ENCODE measurements at places on chromosomes 11 and 22.

DNA sequence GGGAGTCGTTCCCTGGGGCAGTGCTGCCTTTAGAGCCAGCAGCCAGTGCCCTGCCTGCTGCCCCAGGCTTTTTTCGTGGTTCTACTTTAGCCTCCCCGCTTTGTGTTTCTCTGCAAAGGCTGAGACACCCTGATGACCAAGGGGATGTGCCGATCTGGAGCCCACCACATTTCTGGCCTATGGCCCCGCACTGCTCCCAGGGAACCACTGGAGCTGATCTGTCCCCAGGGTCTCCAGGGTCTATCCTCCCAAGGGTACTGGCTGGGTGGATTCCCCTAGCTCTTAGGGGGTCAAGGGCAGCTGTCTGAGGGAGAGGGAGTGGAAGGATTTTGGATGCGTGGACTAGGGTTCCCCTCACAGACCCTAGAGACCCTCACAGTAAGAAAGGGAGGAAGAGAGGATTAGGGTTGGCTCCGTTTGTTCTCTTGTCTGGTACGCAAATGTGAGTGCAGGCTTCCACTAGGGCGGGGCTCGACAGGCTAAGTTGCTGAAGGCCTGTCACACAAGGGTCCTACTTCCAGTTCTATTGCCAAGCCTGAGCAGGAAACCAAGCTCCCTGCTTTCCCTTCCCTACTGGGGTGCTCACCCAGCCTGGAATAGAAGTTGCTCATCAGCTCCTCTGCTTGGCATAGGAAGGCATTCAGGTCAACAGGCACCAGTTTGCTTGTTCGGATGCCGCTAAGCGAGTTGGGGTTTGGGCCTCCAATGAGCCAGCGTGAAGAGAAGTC lies 19.3 kb downstream of the TREH start:
- DNase-seq = no peak

- DNase-seq = peak; percentile 77
Observed at GRCh38 chr22:37282385-37282677, at the start of gene CYTH4. Gene CYTH4 (plus strand): TSS chr22:37282508. CDS start chr22:37282570, 62 bp downstream.

DNA sequence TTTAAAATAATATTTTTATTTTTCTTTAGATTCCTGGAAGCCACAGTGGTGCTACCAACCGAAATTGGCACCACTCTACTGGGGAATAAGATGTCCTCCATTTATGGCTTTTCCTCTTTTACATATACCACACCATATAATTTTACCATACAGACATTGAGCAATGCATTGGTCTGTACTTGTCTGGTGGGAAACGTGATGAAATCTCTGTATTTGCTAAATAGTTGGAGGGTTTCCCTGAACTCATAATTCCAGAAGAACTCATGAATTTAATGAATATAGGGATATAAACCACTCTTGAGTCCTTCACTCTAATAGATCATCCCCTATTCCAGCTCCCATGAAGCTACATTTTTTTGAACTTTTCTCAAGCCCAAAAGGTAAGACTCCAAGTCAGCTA lies 28.0 kb upstream of the MMP13 start:
- DNase-seq = no peak

GRCh38 chr11:73465871-73466270 lies 89.7 kb downstream of the RELT start:
- DNase-seq = no peak

DNA sequence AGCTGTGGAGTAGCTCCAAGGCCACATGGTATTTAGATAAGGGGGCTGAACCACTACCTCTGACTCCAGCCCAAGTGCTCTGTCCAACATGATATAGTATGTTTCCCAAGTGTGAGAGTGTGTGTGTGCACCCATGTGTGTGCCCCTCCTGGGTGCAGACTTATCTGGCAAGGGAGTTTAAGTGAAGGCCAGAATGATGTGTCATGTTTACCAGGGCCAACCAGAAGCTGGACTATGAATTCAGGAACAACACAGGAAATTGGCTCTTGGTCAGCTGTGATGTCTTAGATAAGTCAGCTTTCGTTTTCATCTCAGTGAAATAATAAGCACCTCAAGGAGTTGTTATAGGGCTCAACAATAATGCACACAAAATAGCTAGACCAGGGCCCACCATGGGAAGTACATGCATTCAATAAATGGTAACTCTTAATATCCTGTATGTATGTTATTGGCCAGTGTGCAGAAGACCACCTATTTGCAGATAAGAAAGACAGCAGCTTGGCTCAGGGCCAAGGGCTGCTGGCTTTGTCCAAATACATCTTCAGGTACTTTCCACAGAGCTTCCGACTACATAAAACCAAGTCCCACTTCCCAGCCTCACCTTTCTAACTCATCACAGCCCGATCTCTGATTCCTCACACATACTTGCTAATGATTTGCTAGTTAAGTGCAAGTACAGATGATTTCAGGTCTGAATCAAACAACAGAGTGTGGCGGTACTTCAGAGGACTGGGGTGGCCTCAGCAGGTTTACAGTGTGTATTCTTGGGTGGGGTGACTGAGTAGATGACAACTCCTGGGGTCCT lies 120.9 kb downstream of the ME3 start:
- no peak for DNase-seq

- DNase-seq = no peak
Observed at GRCh38 chr11:105206633-105207032, 67.1 kb upstream of the CARD18 start.

- DNase-seq = no peak
Observed at GRCh38 chr11:69639831-69640230, 1.1 kb upstream of the CCND1 start.

GRCh38 chr11:6746086-6746618 lies 25.6 kb downstream of the OR2AG2 start:
- peak; percentile 66 for DNase-seq

GRCh38 chr11:93537767-93538261 lies 5.4 kb downstream of the SMCO4 start:
- DNase-seq = no peak

- DNase-seq = no peak
Observed at GRCh38 chr11:63598556-63598955, 15.7 kb downstream of the PLAAT3 start.

GRCh38 chr11:100586361-100587101 lies 100.6 kb upstream of the ARHGAP42 start:
- no peak for DNase-seq

- DNase-seq = no peak
Observed at GRCh38 chr11:130145311-130145812, 14.2 kb upstream of the ST14 start.

DNA sequence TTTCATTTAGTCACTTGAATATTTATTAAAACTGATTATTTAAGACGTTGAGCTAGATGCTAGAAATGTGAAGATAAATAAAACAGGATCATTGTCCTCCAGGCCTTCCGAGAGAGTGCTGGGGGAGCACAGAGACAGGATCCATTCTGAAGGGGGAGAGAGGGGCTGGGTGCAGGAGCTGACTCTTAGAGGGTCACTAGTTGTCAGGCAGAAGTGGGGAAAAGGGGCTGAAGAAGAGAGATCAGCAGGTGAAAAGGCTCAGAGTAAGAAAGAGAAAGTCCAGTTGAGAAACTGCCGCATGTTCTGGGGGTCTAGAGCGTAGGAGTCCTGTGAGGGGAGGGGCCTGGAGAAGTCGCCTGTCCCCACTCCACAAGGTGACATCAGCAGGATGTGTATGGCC lies 206.2 kb upstream of the SNX19 start:
- no peak for DNase-seq

DNA sequence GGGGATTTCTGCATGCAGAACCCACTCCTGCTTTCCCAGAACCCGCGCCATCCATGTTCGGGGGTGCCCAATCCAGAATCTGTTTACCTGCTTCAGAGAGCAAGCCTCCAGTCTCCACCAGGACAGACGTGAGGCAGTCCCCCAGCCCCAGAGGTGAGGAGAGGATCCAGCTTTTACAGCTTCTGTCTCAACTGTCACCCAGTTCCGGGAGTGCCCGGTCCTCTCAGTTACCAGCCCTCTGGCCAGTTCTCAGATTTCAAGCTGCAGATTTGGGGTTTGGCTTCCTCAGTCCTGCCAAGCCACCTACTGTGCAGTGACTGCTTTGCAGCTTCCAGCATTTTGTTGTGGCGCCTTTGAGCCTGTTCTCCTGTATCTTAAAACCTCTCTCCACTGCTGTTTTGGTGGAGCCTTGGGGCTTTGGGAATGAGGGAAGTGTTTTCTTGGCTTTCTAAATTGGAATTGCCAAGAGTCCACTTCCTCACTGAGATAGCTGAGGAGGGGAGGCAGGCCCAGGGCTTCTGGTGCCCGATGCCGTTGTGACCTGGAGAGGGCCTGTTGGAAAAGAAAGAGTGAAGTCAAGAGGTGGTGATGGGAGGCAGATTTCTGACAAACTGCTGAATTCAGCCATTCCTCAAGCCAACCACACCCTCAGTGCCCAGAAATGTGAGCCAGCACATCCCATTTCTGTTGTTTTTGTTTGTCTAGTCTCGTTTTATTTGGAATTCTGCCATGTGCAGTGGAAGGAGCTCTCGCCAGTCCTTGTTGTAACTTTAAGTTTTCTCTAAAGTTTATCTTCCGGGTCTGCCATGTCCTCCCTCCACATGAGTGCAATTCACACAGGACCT lies 513.4 kb downstream of the TBC1D22A start:
- DNase-seq = no peak

DNA sequence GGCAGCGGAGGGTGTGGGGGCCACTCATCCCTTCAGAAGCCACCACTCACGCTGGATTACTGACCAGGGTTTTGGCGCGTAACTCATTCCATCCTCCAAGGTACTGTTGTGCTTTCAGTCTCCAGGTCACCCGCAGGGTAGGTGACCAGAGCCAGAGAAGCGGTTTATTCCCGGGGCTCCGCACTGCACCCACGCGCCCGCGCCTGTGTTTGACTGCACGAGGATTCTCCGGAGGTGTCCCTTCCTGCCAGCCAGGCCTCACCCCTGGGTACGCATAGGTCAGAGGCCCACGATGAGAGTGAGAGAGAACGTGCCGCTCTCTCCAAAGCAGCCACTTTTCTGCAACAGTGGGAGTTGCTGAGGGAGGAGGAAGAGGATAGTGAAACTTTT lies 55.5 kb downstream of the TRAF6 start:
- DNase-seq = no peak

DNA sequence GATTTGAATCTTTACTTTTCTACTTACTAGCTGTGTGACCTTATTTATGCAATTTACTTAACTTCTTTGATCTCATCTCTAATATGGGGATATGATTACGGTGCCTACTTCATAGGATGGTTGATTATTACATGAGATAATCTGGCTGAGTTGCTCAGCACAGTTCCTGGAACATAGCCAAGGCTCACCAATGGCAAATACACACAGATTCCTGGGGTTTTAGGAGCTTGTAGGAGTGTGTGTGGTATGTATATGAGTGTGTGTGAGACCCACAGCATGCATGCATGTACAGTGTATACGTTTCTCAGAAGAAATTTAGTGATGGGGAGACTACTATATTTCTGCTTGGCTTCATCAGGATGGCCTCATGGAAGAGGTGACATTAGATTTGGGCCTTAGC lies 256.9 kb downstream of the KIRREL3 start:
- DNase-seq = no peak

- no peak for DNase-seq
Observed at GRCh38 chr22:50403701-50404101, 60.6 kb downstream of the PPP6R2 start.

GRCh38 chr11:1668911-1669473 lies 28.0 kb upstream of the KRTAP5-6 start:
- DNase-seq = no peak

- no peak for DNase-seq
Observed at GRCh38 chr11:92511522-92512203, 287.0 kb downstream of the FAT3 start.

GRCh38 chr11:75025561-75025960 lies 36.8 kb downstream of the NEU3 start:
- DNase-seq = no peak

DNA sequence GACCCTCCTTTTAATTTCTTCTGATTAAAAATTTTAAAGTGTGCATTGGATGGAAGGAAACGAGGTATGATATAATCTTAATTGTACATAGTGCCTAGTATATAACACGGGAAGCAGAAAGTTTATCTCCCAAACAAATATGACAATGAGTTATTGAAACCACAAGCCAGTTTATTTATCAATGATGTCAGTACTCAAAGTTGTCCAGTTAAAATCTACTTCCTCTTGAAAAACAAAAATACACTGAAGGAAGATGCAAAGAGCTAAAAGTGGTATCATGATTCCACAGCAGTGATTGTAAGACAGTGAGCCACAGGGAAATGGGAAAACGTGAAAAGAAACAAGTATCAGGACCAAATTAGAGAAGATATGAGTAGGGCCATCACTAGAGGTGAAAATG lies 18.8 kb upstream of the OR5B21 start:
- no peak for DNase-seq

- DNase-seq = peak; percentile 62
Observed at GRCh38 chr22:35582861-35583670, 34.1 kb downstream of the MB start.

DNA sequence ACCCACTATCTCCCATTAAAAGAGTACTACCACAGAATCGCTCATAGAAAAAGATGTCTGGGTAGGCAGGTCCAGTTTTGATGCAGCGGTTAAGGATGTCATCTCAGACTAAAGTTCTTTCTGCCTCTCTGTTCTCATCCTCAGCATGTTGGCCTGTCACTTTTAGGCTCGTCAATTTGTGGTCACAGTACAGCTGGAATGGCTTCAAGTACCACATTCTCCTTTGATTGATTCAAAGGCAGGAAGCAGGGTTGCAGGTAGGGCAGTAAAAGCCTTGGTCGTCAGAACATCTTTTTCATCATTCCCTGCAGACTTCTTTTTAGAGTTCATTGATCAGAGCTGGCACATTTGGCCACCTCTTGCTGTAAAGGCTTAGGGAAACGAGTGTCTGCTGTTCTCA lies 28.7 kb downstream of the SDHD start:
- DNase-seq = no peak

DNA sequence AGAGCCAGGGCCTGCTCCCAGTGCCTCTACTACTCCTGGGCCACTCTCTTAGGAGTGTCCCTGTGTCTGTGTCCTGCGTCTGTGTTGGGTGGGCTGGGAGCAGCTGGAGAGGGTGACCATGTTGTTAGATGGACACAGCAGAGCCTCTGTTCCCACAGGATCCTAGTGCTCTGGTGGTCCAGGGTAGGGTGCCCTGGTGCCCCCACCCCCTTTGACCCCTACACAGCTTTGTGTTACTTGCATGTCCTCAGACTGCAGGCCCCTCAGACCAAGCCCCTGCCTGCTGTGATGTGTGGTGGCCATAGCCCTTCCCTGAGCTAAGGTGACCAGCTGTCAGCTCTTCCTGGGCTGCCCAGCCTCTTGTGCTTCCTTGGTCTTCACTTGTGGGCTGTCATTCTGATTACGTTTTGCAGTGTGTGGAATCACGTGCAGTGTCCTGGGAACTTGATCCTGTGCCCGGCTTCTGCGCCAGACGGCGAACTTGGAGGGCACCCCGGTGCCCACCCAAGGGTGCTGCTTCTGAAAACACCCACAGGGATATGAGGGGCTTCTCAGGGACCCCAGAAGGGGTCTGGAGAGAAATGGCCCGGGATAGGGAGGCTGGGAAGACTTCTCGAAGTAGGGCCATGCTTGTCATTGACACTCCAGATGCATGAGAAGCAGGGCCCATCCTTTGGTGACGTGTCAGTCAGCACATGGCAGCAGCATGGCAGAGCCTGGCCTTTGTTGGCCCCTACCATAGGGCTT lies 1.5 kb downstream of the TANGO2 start:
- DNase-seq = no peak
